Ovary (tissue), 10 donors: ENCODE measurements at places on chromosomes 13 and 19. TPM values are rescaled to one million over a fixed set of nuclear protein-coding genes. Genes with fewer than 3 reads are reported as not detected.

The RASA3 gene
- 8.0 TPM for total RNA-seq

The FLT3 gene
- total RNA-seq, result 0.08 TPM

The MEIOSIN gene
- total RNA-seq, result not detected

The SPTBN4 gene
- total RNA-seq, result 9.8 TPM

The PLK5 gene
- 1.1 TPM for total RNA-seq

DNA sequence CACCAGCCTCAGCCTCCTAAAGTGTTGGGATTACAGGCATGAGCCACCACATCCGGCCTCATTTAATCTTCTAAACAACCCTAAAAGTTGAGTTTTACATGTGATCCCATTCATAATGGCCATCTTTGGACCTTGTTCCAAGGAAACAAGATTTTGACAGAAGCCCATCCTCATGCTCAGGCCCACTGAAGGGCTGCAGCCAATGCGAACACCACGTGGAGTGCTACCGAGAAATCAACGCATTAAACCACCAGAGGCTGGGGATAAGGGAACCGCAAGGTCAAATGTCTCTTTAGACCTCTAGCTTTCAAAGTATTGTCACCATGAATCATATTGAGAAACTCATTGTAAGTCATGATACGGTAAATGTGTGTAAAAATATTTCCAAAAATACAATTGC is 49.4 kb upstream of the DOCK9 start:
- no peaks in the 10 kb centered on the region for H3K4me1 ChIP-seq
- H3K4me3 ChIP-seq, result no peak overlapping the region
- no peak for DNase-seq

GRCh38 chr13:95256091-95256490 is 45.2 kb downstream of the ABCC4 start:
- DNase-seq, result no peak

- H3K36me3 ChIP-seq, result no peaks in the 10 kb centered on the region
- peak overlapping the region; percentile 94 for H3K27ac ChIP-seq
- H3K4me3 ChIP-seq, result peak overlapping the region; percentile 99
- H3K27me3 ChIP-seq, result no peaks in the 10 kb centered on the region
- no peak for DNase-seq
These were observed 573 bp upstream of the ERCC5 start for GRCh38 chr13:102845289-102845629.

DNA sequence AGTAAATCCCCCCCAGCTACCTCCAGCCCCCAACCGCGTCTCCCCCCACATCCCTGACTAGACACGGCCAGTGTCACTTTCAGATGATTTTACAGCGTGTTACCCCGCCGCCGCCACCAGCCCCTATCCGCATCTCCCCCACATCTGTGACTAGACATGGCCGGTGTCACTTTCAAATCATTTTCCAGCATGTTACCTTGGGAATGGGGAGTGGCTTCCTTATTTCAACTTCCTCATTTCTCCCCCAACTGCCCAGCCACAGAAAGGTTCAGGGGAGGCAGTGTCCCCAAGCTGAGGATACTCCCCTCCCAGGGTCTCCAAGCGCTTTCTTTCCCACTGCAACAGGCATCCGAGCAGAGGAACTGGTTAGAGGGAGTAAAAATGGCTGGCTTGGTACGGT is 18.4 kb downstream of the ADGRL1 start:
- no peaks in the 10 kb centered on the region for H3K36me3 ChIP-seq
- no peaks in the 10 kb centered on the region for H3K4me1 ChIP-seq
- H3K27me3 ChIP-seq, result no peaks in the 10 kb centered on the region
- no peak for DNase-seq

- no peak overlapping the region for H3K27ac ChIP-seq
- H3K36me3 ChIP-seq, result no peaks in the 10 kb centered on the region
- no peaks in the 10 kb centered on the region for H3K27me3 ChIP-seq
- H3K4me3 ChIP-seq, result no peak overlapping the region
- DNase-seq, result no peak
These were observed 29.5 kb upstream of the POU2F2 start for GRCh38 chr19:42161616-42162263.

DNA sequence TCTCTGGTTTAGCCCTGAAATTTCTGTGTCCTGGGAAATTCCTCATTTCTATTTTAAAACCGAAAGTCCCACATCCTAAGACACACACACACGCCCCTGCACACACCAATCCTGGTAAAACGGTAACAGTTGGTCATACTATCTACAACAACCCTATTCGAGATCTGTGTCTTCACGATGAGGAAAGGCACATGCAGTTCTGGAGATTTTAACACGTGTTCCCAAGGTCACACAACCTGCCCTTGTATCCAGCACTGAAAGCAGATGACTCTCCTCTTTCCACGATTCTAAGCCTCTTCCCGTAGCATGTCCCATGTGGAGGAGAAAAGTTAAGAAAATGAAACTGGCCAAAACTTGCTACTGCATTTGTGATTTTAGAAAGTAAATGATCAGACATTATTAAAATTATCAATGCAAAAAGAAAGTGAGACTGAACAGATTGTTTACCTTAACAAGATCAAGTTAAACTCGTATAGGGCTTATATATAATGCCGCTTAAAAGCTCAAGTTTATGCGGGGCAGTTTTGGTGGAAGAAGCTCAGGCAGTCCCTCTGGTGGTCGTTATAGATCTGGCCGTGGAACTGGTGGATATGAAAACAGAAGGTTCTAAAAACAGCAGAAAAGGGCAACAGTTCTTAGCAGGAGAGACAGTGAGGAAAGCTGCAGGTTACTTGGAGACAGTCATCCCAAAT is 32.7 kb downstream of the VSTM1 start:
- H3K27ac ChIP-seq, result no peak overlapping the region
- H3K4me3 ChIP-seq, result no peak overlapping the region
- H3K4me1 ChIP-seq, result no peaks in the 10 kb centered on the region
- no peak for DNase-seq
- no peaks in the 10 kb centered on the region for H3K27me3 ChIP-seq
